Stimulated activated CD8-positive, alpha-beta memory T cell treated with anti-CD3 and anti-CD28 coated beads, Interleukin-4, amount 100 ng/mL, for 48 hours (primary cell): ENCODE measurements at places on chromosomes 16 and 17.

- no peak for DNase-seq
These were observed 152.7 kb upstream of the CDH11 start for GRCh38 chr16:65274566-65274965.

- peak; percentile 72 for DNase-seq
These were observed 16.9 kb downstream of the CLEC16A start for GRCh38 chr16:10961231-10961630.

DNA sequence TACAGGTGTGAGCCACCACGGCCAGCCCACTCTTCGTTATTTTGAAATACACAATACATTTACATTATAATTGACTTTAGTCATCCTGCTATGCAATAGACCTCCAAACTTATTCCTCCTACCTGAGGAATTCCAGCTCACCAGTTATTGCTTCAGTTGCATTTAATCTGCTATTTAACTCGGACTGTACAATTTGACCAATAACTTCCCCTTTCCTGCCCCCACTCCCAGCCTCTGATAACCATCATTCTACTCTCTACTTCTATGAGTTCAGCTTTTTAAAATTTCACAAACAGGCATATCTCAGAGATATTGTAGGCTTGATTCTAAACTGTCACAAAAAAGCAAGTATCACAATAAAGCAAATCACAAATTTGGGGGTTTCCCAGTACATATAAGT, 157.0 kb downstream of the COPRS start:
- DNase-seq = no peak

- no peak for DNase-seq
These were observed 43.4 kb downstream of the MFSD11 start for GRCh38 chr17:76781056-76781982.

DNA sequence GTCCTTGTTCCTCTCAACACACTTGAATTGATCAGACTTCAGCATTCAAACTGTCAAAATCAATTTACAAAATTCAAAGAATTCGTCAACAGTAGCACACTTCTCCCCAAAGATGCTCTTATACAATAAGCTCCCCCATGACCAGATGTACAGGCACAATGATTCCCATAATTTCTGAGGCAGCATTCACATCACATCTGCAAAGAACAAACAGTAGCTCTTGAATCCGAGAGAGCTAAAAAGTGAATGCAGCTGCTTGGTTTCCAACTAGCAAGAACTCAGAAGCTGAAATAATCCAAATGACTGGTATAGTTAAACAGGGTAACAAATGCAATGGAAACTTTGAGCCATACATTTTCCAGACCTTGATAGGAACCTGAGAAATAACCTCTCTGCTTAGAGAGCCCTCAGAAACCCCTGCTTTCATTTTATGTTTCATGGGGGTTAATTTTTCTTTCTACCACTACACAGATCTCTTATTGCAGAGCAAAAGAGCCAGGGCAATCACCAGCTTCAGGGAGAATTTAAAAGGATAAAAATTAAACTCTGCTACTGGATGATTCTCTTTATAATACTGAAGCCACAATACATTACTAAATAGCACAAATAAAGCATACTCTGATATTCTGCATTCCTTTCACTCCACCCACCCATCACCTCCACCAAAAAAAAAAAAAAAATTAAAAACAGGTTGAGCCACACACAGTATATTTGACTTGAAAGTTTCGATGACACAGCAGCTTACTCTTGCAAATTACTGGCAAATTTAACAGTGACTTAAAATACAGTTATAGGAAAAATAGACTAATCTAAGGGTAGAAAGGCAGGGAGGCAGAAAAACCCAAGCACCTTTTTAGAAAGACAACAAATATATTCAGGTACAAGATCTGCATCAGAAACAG, 23.1 kb upstream of the TMEM97 start:
- DNase-seq = no peak

DNA sequence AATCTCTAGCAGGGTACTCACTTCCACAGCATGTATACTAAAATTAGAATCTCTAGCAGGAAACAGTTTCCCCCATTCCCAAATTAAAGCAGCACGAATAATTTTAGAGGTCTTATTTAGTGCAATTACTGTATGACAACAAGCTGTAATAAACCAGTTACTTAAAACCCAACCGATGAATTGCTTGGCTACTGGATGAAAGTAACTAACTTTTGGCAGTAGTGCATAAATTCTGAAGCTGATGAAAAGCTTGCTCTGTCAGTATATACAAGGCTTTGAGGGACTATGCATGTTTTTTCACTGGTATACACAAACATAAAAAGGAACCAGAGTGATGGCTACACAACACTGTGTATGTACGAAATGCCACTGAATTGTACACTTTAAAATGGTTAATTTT, 89.4 kb downstream of the CFDP1 start:
- DNase-seq = no peak

DNA sequence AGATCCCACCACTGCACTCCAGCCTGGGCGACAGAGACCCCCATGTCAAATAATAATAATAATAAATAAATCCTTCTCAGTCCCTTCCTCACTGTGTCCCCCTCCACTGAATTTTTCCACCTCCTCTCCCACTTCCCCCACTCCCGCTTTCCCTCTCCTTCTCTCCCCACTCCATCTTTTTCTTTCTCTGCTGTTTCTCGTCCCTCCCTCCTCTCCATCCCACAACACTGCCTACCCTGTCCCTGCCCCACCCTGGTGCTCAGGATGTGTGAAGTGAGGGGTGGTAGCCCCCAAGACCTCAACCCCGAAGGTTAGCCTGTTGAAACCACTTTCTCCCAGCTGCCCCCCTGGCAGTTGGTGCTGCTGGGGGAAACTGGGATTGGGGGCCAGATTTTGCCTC, 34.4 kb upstream of the STH start:
- DNase-seq = no peak

- no peak for DNase-seq
These were observed 16.8 kb downstream of the WIPI1 start for GRCh38 chr17:68440526-68440925.

GRCh38 chr17:81129711-81130367, 35.5 kb upstream of the PVALEF start:
- DNase-seq = no peak

- no peak for DNase-seq
These were observed 5.4 kb downstream of the VMP1 start for GRCh38 chr17:59712862-59713261.

DNA sequence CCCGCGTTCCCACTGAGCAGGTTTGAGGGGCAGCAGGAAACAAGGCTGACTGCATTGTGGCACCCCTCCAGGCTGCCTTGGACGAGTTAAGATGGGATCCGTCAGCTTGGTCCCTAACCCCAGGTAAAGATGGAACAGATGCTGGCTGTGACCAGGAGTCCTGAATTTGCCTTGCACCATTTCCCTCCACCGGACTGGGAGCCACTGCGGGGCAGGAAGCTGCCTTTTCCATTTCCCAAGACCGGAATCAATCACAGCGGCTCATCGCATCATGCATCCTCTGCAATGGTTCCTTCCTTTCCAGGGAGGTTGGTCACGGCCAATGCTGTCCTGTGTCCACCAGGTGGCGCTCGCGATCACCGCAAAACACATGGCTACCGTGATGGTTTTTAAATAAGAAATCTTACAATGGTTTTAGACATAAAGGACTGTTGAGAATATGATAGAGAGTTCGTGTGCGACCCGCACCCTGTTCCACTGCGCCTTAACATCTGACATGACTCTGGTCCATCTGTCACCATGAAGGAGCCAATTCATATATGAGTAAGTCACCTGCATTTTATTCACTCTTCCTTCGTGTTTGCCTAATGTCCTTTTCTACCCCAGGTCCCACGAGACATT, 6.8 kb upstream of the MEAK7 start:
- peak; percentile 90 for DNase-seq

GRCh38 chr16:80085606-80086005, 455.2 kb upstream of the DYNLRB2 start:
- DNase-seq = no peak

DNA sequence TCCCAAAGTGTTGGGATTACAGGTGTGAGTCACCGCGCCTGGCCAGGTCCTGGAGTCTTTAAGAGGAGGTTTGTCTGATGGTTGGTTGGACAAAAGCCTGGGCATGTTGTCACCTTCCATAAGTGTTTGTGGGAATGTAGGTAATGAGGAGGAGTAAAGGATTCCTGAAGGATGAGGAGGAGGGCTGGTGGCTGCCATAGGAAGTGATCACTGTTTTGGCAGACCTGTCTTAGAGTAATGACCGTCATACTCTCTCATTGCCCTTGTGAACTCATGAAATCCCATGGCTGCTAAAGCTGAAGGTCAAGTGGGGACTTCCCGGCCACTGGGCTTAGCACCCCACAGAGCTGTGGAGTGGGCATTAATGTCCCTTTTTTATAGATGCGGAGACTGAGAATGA, 40.5 kb downstream of the TENT4B start:
- no peak for DNase-seq

DNA sequence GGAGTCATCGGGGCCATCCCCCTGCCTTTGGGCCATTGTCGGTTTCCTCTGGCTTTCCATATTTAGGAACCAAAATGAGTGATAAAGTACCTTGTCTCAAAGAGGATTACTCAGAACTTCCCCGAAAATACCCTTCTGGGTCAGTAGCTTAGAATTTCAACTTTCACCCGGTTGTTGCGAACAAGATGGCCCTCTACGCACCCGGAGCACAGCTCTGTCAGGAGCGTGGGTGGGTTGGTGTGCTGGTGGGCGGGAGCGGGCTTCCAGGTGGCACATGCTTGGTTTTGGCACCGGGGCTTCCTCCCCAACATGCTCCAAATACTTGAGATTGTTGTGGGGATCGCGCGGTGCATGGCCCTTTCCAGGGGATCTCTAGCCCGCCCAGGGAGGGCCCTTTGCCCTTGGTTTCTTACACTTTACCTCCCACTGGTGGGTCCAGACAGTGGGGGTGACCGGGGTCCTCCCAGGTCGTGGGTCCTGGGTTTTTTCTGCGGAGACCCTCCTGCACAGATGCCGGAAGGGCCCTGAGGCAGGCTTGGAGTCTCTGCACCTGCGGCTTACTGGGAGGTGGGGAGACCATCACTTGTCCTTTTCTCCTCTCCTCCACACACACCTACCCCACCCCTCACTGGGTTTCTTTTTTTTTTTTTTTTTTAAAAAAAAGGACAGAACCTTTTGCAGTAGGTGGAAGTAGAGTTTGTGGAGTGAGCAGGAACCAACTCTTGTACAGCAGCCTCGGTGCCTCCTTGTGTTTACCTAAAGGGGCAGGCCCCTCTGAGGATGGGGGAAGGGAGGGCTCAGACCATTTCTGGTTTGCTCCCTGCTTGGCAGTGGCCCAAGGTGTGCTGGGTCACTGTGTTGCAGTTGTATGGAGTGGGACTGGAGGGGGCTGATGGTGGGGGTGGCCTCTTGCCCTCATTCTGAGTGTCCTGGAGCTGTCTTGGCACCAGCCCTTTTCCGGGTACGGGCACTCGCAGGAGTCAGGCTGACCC, 142.1 kb downstream of the SEC14L1 start:
- DNase-seq = no peak

DNA sequence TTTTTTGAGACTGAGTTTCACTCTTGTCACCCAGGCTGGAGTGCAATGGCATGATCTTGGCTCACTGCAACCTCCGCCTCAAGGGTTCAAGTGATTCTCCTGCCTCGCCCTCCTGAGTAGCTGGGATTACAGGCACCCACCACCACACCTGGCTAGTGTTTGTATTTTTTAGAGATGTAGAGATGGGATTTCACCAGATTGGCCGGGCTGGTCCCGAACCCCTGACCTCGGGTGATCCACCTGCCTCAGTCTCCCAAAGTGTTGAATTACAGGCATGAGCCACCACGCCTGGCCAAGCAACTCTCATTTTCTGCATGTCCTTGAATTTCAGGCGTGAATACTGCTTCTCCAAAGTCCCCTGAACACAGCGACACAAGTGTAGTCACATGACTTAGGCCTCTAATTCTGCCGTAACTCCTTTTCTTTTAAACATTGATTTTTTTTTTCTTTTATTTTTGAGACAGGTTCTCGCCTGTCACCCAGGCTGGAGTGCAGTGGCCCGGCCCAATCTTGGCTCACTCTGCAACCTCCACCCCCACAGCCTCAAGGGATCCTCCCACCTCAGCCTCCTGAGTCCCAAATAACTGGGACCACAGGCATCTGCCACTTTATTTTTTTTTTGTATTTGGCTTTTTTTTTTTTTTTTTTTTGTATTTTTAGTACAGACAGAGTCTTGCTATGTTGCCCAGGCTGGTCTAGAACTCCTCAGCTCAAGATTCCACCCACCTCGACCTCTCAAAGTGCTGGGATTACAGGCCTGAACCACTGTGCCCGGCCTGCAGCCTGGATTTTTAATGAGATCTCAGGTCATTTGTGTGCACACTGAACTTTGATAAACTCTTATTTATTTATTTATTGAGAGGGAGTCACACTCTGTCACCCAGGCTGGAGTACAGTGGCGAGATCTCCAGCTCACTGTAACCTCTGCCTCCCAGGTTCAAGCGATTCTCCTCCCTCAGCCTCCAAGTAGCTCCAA, 124.6 kb downstream of the KCNJ18 start:
- DNase-seq = no peak

DNA sequence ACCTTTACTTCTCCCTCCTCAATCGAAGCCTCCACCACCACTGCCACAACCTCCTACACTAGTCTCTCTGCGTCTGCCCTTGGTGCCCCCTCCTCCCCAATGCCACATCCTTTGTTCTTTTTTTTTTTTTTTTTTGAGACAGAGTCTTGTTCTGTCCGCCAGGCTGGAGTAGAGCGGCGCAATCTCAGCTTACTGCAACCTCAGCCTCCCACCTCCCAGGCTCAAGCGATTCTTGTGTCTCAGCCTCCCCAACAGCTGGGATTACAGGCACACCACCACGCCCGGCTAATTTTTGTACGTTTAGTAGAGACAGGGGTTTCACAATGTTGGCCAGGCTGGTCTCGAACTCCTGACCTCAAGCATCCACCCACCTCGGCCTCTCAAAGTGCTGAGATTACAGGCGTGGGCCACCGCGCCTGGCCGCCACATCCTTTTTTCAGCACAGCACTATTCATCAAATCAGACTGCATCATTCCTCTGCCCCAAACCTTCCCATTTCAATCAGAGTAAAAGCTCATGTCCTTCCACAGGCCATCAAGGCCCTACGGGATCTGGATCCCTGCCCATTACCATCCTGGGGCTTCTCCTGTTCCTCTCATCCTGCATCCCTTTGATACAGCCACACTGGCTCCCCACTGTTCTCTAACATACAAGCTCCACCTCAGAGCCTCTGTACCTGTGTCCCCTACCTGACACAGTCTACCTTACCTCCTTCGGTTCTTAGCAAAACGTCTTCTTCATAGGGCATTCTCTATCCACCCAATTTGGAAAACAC, 2.0 kb downstream of the KLHL11 start:
- peak; percentile 68 for DNase-seq

DNA sequence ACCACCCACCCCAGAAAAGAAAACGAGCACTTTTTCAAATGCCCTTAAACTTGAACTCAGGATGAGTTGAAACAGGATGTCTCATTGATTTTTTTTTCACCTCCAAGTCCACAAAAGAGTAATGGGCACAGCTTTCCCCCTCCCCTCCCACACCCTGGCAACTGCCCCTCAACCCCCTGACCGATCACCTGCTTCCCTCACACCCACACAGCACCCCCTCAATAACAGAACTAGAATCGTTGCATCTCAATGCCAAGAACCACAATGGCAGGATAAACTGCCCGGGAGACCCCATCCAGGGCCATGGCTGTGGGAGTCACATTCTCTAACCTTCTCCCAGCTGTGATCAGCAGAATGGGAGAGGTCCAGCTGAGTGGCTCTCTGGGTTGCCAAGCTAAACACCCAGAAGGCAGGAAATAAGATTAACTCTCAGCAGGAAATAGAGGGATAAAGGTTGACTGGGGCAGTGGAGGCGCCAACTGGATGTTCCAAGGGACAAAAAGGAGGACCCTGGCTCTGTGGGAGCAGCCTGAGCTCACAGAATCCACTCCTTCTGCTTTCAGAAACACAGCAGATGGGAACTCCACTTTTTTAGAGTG, 128.0 kb upstream of the SDK2 start:
- no peak for DNase-seq

GRCh38 chr17:60168654-60169053, 18.9 kb downstream of the CA4 start:
- DNase-seq = no peak
